ENCODE measurements at places on chromosomes 4 and X. TPM values are rescaled to one million over a fixed set of nuclear protein-coding genes. Genes with fewer than 3 reads are reported as not detected.

The APEX2 gene
- total RNA-seq = 18.2 TPM

DNA sequence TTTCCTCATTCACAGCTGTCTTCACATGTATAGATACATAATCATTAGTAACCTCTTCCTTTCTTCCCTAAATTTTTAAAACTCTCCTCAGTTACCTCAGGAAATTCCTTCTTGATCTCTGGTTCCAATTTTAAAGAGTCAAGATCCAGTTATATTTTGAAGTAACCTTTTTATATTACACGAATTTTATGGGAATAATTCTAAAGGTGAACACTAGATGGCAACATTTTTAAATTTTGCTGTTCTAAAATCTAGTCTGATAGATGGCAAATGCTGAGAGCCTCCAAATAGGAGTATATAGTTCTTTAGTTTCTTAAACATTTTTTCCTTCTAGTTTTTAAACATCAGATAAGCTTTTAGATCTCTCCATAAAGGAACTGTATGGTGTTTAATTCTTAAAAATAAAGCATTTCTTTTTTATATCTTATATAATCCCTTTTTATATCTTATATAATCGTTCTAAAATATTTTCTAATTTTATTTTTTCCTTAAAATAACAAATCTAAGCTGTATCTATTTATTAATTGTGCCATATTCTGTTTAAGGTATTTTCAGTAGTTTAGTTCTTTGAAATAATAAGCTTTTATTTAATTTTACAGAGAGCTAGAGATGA lies 37.9 kb upstream of the PAPSS1 start:
- no peak for DNase-seq

GRCh38 chr4:3305610-3306371 lies 13.0 kb downstream of the RGS12 start:
- DNase-seq = no peak

The TEX13B gene
- total RNA-seq = not detected

DNA sequence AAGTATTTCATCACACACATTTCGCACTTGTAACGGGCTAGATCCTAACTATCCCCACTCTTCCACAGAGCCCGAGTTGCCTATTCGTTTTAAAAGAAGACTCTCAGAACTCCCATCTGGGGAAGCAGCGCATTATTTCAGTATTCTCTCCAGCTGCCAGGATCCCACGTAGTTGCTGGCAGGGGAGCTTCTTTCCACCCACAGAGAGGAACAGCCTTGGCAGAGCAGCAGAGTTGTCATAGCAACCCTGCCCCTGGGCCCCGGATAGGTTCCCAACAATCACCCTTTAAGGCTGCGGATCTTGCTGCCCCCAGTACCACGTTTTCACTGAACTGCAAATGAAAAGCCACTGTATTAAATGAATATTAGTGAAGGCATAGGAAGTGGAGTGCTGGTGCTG lies 106.7 kb downstream of the GPM6A start:
- DNase-seq = no peak

DNA sequence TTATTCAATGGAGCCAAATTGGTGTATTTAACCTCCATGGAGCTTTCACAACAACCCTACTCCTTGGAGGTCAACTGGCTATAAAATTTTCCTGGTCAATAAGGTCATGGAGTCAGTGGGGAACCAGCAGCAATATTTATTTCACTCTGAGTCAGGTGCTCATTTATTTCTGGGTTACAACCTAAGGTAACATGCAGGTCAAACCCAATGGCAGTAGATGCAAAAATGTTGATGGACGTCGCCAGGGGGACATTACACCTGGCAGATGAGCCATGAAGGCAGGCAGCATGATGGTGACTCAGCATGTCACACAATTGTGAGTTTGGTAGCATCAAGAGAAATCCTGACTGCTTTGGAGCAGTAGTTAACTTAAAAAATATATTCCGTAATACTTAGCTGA lies 514.1 kb downstream of the IL15 start:
- DNase-seq = no peak

DNA sequence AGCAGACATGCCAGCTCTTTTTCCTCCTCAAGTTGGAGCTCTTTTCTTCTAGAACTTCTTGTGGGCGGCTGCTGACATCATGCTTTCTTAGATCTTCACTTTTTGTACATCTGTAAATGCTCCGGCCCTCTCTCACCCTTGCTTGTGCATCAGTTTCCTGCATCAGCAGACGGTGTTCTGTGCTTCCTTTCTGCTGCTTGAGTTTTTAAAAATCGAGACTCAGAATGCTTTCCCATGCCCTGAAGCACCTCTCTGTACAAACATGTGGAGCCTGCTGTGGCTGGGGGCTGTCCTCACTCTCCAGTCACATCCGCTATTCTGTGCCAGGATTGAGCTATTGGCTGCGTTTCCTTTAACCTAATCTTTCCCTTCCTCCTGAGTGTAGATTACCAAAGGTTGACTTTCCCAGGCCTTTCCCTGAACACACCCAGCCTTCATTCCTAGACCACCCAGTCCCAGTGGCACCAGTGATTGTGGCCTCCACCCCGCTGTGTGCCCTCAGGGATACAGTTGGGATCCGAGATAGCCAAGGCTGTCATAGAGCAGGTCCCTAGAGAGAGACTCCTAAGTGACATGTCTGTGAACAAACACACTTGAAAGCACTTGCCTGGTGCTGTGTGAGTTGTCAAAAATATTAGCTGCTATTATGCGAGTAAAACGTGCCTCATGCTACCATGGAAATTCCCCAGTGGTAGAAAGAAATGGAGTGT lies 41.9 kb downstream of the TNIP2 start:
- DNase-seq = no peak

The PAGE2B gene
- total RNA-seq = not detected

The PFKFB1 gene
- total RNA-seq = not detected

GRCh38 chrX:96432647-96433046 lies 252.0 kb upstream of the DIAPH2 start:
- no peak for DNase-seq

GRCh38 chr4:173492315-173492714 lies 37.7 kb downstream of the HAND2 start:
- DNase-seq = no peak

The CLTRN gene
- 0.41 TPM for total RNA-seq

The ZNF674 gene
- 4.7 TPM for total RNA-seq

GRCh38 chr4:37130465-37130864 lies 114.1 kb upstream of the NWD2 start:
- DNase-seq = no peak

The MAGEB1 gene
- total RNA-seq = not detected

The SSX5 gene
- not detected for total RNA-seq

DNA sequence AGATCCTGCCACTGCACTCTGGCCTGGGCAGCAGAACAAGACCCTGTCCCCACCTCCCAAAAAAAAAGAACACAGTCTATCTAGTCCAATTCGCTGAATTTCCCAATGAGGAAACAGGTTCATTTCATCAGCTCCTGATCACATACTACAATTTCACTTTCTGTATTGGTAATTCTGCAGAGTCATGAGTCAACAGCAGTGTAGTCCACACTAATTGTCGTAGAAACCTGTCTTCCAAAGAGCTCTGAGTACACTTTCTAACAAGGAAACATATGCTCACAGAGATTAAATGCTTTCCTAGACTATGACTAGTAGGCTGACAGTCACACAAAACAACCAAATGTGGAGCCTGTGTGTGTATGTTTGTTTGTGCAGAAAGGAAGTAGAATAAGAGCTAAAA lies 91.9 kb downstream of the GPC4 start:
- DNase-seq = no peak

DNA sequence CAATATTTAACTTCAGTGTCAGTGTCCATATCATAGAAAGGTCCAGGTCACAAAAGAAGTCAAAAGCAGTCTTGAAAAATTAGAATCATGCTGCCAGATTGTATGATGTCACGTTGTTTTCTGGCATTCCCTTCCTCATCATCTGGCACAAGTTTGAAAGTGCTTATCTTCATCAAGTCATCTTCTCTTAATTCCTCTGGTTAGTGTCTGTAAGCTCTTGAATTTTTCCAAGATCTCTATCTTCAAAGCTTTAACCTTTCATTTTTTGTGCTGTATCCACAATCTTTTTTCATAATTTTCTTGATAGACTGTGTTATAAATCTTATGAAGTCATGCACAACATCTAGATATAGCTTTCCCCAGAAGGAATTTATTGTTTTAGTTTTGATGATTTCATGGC lies 682.7 kb upstream of the AADAT start:
- no peak for DNase-seq

GRCh38 chr4:187307131-187307530 lies 583.5 kb upstream of the FAT1 start:
- no peak for DNase-seq

DNA sequence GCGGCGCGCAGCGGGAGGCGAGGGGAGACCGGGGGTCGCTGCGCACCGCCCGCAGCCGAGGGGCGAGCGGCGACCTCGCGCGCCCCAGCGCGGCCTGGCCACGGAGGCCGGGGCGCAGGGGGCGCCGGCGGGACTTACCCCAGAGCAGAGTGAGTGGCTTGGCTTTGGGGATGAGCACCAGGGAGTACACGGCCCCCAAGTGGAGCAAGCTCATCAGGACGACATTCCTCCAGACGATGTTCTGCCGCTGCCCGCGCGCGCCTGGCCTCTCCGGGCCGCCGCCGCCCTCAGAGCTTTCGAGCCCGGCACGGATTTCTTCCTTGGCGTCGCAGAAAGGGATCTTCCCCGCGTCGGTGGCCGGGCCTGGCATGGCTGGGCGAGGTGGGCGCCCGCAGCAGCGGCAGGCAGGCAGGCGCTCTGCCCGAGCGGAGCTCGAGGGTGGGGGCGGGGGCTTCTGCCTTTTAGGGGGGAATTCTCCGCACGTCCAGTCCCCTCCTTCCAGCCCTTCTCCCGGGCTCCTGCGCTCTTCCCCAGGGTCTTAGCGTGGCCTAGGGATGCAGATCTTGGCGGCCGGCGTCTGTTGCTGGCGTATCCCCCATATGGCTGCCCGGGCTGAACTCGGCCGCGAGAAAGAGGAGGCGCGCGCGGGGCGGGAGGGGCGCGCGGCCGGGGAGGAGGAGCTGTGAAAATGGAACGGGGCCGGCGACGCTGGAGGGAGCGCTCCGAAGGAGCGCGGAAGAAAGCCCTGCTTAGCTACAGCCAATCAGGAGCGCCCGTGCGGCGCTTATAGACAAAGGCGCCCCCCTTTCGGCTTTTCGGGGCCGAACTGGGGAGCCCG lies at the start of gene SCD5:
SCD5 (minus strand) TSS at position 629 of the 838 bp plus-strand sequence; CDS start at position 370, 259 bp downstream.
- DNase-seq = peak; percentile 64

The PNCK gene
- total RNA-seq = 63.0 TPM
